ENCODE measurements at places on chromosomes 1 and 21.

DNA sequence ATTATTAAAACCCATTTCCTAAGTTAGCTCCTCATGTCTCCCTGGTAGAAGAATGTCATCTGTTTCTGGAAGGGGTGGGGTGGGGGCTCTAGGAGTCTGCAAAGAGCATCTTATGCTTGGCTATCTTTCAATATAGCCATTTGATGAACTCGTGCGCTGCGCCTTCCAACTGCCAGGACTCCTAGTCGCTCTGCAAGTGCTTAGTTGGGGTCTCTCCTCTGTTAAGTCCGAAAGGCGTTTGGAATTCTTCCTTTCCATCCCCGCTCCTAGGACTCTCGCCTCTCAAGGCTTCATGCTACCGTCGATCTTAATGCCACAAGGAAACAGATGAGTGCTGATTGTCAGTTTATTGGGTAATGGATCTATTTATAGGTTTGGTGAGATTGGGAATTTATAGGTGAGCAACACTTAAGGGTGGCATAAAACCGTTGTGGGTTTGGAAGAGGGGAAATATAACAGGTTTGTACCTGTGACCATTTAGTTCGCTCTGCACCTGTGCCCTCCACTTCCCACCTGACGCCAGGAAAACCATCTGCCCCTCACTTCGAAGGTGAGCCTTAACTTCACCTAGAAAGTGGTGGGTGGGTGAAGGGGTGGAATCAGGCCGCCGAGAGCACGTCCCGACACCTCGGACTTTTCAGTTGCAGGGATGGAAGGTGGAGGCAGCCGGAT lies 1.1 kb downstream of the KCNH1 start:
- DNase-seq: no peak

GRCh38 chr1:32159189-32159588 lies 20.3 kb upstream of the TXLNA start:
- no peak for DNase-seq

GRCh38 chr21:46545363-46545762 lies 59.5 kb downstream of the S100B start:
- DNase-seq: no peak

- no peak for DNase-seq
Measured at GRCh38 chr1:2946999-2947690, 74.1 kb upstream of the ACTRT2 start.

DNA sequence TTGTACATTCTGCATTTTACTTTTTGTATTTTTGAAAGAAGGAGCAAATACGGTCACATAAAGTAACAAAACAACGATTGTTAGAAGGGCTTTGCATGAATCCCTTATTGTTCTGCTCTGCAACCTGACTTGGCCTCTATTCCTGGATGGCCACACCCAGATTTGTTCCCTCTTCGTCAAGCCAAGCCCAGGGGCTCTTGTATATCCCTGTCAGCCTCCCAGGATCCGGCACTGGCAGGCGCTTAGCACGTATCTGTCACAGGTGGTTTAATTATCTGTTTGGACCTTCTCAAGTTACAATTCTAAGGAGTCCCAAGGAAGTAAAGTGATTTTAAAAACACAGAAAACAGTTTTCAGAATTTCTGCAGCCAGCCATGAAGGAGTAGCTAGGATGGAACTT lies 28.0 kb downstream of the CRYAA start:
- no peak for DNase-seq

DNA sequence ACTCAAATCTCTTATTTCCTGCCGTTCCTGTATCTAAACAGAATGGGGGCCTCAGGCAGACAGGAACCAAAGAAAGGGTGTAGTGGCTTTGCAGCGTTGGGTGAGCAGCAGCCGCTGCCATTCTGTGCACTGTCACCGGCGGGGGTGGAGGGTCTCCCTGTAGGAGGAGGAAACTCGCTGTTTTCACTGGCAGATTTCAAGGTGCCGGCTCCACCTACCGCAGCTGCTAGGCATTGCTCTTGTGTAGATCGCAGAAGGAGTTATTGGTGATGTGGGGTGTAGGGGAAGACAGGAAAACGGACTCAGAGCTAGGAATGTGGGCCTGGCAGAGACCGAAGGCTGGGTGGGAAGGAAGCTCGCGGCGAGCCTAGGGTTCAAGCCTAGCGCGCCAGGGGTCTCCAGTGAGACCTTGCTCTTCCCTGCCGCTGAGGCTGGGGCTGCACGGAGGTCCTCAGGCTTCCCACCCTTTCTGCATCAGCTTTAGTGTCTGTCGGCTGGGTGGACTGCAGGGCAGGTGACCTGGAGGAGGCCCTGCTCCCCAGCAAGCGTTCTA lies 20.8 kb downstream of the ATP5PO start:
- no peak for DNase-seq

DNA sequence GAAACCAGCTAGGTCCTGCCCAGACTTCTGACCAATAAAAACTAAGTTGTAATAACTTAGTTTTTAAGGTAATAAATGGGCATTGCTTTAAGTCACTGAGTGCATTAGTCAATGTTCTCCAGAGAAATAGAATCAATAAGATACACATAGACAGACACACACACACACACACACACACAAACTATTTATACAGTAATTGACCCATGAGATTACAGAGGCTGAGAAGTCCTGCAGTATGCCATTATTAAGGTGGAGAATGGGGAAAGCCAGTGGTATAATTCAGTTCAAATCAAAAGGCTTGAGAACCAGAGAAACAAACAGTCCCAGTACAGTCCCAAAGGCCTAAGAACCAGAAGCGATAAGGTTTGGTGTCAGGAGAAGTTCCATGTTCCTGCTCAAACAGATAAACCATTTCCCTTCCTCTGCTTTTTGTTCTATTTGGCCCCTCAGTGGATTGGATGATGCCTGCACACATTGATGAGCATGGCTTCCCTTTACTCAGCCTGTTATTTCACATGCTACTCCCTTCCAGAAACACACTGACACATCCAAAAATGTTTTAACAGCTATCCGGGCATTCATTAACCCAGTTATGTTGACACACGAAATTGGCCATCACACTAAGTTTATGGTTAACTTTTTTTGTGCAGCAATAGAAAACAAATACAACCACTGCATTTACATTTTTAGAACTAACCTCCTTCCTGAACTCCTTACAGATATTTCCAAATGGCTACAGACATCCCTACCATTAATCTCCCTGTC lies 828.2 kb upstream of the NCAM2 start:
- no peak for DNase-seq

DNA sequence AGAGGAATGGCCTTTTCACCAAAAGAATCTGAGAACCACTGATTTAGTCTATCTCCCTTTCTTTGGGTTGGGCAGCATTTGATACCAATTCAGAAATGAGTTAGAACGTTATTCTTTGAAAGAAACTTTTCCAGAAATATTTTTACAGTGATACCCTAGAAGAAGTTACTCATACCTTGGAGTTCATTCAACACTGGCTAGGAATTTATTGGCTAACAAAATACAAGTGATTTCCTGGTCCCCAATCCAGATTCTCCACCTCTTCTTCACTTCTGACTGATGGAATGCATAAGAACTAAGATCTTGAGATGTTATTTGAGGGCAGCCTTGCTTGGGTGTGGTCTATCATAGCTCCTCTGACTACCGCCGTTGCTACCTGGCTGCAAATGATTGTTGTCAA lies 9.4 kb downstream of the C1orf162 start:
- no peak for DNase-seq

DNA sequence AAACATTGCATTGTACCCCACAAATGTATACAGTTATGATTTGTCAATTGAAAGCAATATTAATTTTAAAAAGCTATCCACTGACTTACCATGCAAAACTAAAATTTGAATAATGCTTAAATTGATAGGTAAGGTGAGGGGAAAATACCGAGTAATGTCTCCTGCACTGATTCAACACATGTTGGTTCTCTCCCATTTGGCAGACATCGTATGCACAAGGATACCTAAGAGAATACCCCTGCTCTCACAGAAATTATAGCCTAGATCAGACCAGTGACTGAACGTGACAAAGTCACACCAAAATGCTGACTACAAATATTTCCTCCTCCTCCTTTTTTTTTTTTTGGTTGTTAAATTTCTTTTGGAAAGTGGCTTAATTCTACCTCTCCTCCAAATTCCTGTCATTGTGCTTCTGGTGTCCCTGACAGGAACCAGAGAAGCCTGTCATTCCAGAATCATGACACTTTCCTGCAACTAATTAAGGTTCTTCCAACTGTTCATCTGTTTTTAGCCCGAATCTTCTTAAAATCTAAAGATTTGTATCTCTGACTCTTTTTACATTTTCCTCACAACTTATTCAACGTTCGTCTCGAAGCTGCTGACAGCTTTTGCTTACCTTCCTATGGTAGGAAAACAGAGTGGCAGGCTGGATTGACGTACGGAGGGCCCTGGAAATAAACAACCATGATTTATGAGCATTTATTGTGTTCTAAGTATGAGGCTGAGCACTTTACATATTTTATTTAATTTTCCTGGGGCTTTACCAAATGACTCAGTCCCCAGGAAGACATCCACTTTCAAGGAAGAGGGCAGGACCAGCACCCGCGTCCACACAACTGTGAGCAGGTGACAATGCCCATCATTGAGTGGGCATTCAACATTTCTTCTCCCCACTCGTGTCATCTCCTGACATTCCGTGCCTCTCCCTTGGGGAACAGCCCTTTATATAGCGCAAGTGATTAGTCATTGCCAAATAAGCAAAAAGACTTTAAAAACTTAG lies 57.9 kb upstream of the KCNE2 start:
- no peak for DNase-seq

- no peak for DNase-seq
Measured at GRCh38 chr21:42460391-42461184, 35.4 kb downstream of the RSPH1 start.

DNA sequence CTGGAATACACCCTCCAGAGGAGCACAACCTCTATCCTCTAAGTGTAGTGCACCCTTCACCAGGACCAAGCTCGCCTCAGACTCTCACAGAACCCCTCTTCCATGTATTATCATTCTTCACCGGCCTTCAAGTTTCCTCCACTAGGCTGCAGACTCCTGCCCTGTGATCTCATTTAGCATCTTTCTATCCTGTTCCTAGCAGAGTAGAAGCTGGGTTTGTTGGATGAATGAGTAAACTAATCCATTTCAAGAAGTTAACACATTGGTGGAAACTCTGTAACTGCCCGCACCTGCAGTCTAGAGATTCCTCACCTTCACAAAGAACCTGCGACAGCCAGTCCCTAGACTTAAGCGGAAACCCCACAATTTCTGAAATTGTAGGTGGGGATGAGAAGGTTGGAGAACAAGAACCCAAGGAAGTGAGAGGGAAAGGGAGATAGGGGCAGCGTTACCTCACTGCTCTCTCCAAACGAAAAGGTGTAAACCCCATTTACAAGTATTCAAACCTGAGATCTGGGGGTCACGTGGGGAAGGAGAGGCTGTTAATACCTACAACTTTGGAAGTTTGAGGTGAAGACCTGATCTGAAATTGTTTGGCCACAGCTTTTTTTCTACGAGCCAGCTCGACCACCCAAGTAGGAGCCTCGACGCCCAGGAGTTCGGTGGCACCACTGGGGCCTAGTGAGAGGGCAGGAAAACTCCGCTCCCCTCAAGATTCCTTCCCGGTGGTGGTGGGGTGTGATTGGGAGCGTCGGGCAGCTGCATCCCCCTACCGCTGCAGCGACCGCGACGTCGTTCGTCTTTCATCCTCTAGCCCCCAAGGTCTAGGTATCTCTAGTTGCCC lies 1.2 kb downstream of the PTPN14 start:
- DNase-seq: no peak

GRCh38 chr1:215181518-215181917 lies 99.0 kb downstream of the KCNK2 start:
- no peak for DNase-seq

DNA sequence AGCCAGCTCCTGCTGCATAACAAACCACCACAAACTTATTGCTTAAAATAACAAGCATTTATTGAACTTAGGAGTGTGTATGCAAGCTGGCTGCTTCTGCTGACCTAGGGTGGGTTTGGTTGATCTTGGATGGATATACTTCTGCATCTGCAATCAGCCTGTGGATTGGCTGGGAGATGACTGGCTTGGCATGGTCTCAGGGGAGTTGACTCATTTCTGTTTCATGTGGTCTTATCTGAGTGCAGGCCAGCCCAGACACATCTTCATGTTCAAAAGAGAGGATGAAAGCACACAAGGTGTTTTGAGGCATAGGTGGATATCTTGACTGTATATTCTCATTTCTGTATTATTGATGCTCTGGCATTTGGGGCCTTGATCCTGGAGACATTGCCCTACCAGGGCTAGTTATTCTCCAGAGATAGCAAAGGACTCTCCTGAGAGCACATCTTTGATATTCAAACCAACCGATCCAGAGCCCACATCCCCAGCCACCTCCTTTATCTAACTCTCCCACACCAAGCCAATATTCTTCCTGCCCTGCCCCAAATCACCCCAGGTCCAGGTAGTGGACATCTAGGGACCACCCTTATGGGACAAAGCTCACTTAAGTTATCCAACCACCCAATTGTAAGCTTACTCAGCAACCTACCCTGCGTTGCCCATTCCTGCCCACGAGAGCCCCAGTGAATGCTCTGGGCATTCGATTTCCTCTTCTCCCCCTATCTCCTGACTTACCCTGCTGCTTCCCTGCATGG lies 350.8 kb downstream of the PTPRU start:
- DNase-seq: no peak

DNA sequence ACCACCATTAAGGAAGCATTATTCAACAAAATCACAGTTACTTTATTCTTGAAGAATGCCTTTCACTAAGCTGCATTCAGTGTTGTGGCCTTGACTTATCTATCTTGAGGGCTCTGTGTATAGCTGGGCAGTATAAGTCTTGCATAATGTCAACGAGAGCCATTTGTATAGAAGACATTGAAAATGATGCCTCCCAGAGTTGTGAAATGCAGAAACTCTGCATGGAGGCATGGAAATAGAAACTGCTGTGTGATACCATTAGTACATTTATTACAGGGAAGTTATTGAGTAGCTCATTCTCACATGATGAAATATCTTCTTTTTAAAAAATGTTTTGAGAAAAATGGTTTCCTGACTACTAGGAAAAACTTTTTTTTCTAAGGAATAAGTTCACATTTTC lies 111.4 kb upstream of the SNX7 start:
- no peak for DNase-seq

- DNase-seq: no peak
Measured at GRCh38 chr1:206110161-206110560, 7.0 kb downstream of the AVPR1B start.

- no peak for DNase-seq
Measured at GRCh38 chr1:160046494-160047110, 14.8 kb upstream of the PIGM start.

- no peak for DNase-seq
Measured at GRCh38 chr1:6396998-6397397, 3.4 kb upstream of the ACOT7 start.

- no peak for DNase-seq
Measured at GRCh38 chr1:29120367-29120766, 3.3 kb downstream of the TMEM200B start.

DNA sequence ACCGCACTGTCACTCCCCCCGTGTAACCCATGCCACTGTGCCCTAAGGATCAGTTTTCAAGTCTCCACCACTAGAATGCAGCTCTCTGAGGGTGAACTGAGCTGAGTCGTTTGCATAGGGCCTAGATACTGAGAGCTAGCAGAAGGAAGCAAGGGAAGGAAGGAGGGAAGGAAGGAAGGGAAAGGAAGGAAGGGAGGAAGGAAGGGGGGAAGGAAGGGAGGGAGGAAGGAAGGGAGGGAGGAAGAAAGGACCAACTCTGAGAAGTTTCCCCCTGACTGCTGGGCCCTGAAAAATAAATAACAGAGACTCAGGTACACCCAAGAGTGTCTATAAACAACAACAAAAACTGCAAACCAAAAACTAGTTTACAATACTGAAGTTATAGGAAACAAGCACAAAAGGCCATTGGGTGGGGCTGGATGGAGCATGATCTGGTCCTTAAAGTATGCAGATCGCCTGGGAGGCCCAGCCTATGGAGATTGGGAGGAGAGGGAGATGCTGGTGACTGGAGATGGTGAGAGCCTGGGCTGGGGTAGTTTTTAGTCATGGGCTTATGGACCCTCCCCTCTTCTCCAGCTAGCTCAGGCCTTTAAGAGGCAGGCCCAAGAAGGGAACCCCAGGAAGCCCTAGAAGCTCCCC lies 1.7 kb upstream of the MRPS15 start:
- no peak for DNase-seq

All from LoVo (cell line).